ENCODE measurements at places on chromosomes 16 and 17.
A peak's percentile ranks its signal among the peaks of the same experiment; 100 is the strongest.

GRCh38 chr16:57755726-57756423 is 20.3 kb downstream of the KATNB1 start:
- no peak for DNase-seq

DNA sequence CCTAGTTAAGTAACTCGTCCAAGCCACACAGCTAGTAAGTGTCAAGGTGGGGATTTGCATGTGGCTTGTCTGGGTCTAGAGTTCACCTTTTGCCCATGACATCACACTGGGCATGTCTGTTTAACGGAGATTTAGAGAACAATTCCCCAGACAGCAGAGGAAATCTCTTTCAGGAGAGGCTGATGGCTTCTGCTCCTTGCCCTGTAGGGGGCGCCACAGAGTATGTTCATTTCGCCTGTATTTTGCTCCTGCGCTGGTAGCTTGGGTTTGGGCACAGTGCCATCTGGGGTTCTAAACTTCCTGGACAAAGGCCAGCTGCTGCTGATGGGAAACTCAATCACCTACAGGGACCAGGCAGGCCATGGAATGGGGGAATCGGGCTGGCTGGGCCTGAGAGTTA is 20.4 kb downstream of the OTOA start:
- no peak for DNase-seq

GRCh38 chr17:15085890-15086677 is 179.0 kb downstream of the PMP22 start:
- no peak for DNase-seq

- DNase-seq: no peak
Observed at GRCh38 chr17:50052241-50052796, 3.6 kb upstream of the ITGA3 start.

- peak; percentile 14 for DNase-seq
Observed at GRCh38 chr16:80063031-80063712, 462.6 kb upstream of the MAF start.

GRCh38 chr16:74792225-74792624 is 17.6 kb upstream of the FA2H start:
- no peak for DNase-seq

DNA sequence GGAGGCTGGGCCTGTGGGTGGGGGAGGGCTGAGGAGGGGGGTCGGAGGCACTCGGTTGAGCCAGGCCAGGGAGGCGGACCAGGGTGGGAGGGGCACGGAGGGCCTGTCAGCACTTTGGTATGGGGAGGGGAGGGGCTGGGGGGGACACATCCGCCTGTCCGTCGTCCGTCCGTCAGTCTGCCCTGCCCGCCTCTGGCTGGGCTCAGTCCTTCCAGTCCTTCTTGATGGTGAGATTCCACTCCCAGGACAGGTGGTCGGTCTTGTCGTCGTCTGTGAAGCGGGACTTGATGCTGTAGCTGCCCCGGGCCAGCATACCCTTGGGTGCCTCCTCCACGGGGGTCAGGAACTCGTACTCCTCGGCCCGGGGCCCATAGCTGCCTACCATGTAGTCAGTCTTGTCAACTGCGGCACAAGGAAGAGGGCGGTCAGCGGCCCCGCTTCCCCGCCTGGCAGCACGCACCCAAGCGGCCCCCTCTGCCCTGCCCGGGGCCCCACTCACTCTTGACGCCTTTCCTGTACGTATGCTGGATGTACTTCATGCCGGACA is 2.4 kb downstream of the ARHGDIA start:
- DNase-seq: peak; percentile 86

DNA sequence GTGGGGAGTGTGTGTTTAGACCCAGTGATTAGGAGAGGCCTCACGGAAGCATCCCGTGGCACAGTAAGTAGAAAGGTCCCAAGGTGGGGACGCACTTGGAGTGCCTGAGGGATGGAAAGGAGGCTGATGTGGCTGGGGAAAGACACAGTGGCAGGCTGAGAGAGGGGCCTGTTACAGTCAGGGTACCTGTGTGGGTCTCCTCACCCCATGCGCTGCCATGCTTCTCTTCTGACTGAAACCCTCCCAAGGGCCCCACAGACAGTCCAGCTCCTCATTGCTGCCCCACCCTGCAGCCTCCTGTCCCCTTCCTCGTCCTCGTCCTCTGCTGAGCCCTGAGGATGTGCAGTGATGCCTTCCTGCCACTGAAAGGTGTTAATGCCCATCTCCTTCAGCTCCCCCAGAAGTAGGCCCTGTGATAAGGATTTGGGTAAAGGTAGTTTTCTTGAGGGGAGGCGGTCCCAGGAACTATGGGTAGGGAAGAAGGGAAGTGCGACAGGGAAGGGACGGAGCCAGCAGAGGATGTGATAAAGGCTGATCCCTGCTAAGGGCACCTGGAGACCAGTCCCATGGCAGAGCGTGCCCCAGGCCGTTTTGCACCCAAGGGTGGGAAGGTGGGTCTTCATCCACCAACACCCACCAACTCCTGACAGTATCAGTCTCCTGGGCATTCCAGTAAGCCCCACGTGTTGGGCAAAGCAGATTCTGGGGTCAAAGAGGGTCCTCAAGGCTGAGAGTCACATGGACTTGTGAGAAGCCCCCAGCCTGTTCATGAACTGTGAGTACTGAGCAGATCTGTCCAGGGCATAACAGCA is 237.2 kb downstream of the GSG1L start:
- DNase-seq: no peak

DNA sequence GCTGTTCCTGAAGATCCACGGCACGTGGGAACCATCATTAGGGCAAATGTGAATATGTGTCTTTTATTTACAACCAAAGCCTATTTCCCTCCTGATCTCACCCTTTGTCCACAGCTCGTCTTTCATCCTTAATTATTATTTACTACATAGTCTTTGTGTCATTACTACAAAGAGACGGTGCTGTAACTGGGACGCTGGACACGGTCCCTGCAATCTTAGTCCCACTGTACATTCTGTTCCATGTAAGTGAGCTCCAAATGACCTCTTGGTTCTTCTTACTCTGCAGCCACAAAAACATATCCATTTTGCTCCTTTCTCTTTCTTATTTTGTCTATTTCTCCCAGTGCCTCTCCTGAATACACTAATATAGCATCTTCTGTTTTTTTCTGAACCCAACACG is 12.7 kb upstream of the KRT23 start:
- DNase-seq: no peak

DNA sequence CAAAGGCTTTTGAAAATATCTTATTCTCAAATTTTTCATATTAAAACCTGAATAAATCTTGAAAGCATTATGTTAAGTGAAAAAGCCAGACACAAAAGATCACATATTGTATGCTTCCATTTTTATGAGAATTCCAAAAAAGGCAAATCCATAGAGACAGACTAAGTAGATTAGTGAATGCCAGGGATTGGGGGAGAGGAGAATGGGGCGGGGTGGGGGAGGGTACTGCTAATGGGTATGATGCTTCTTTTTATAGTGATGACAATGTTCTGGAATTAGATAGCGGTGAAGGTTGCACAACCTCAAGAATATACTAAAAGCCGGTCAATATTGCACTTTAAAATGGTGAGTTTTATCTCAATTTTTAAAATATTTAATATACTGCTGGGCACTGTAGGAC is 44.0 kb downstream of the XPO6 start:
- no peak for DNase-seq

DNA sequence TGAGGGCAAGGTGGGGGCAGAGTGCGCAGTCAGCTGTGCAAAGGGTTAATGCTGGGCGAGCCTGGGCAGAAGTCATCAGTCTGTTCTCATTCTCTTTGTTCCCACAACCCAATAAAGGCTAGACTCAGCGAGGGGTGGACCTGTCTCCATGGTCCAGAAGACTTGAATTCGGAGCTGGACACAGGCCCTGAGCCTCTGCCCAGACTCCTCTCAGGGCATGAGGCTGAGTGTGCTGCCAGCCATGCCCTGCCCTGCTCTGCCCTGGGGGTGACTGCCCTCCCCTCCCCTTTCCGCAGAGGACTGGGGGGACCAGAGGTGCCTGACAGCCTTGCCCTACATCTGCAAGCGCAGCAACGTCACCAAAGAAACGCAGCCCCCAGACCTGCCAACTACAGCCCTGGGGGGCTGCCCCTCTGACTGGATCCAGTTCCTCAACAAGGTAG is 54.5 kb downstream of the MRC2 start:
- DNase-seq: no peak

DNA sequence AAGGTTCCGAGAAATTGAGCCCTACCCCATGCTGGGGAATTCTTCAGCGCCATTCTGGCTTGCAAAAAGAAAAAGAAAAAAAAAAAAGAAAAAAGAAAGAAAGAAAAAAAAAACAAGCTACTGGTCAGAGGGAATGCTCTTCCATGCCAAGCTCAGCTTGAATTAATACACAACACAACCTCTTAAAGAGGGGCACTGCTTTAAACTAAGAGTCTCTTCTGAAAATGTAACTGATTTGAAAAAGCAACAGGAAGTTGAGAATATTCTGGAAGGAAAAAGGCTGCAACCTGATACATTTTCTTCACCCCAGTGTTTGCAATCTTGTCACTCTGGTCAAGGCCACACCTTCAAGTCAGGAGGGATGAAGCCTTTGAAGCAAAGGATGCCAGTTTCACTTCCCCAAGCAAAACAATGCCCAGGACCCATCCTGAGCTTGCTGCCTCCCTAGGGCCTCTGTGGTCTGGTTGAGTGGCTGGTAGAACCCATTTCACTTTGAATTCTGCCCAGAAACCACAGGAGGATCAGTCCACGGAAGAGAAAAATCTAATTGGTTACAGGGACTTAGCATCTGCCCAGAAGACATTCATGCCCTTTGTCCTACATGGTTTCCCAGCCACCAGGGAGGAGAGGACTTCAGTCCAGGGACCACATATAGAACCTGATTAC is 389.7 kb downstream of the SOX9 start:
- DNase-seq: no peak

DNA sequence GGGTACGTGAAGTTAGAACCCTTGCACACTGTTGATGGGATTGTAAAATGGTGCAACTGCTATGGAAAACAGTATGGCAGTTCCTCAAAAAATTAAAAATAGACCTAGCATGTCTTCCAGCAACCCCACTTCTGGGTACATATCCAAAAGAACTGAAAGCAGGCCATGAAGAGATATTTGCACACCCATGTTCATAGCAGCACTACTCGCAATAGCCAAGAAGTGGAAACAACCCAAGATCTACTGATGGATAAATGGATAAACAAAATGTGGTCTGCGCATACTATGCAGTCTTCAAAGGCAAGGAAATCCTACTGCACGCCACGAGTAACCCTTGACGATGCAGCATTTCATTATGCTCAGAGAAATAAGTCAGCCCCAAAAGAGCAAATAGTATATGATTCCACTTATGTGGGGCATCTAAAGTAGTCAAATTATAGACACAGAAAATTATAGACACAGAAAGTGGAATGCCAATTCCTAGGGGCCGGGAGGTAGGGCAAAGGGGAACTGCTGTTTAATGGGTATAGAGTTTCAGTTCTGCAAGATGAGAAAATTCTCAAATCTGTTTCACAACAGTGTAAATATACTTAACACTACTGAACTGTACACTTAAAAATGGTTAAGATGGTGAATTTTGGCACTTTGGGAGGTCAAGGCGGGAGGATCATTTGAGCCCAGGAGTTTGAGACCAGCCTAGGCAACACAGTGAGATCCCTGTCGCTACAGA is 17.2 kb downstream of the CORO7 start:
- DNase-seq: no peak

Data from GM03348 (cell line).